ENCODE measurements at places on chromosomes 16 and 17. TPM values are rescaled to one million over a fixed set of nuclear protein-coding genes. Genes with fewer than 3 reads are reported as not detected.

RAB26 gene
- polyA plus RNA-seq: 4.5 TPM

MMP25 gene
- 0.07 TPM for polyA plus RNA-seq

FA2H gene
- polyA plus RNA-seq: not detected

TBC1D3G gene
- not detected for polyA plus RNA-seq

CES2 gene
- 24.2 TPM for polyA plus RNA-seq

GRCh38 chr16:73285436-73286201 lies 237.7 kb upstream of the ZFHX3 start:
- peaks cover 33% of the 10 kb centered on the region for H3K27me3 ChIP-seq
- no peak for DNase-seq
- H3K4me1 ChIP-seq: no peaks in the 10 kb centered on the region
- no peak overlapping the region for H3K4me3 ChIP-seq
- no peak overlapping the region for H3K27ac ChIP-seq
- H3K36me3 ChIP-seq: no peaks in the 10 kb centered on the region

- H3K27ac ChIP-seq: no peak within 1 kb of the TSS
- no peak for DNase-seq
- no peaks in the 10 kb centered on the region for H3K36me3 ChIP-seq
- peaks cover 2% of the 10 kb centered on the region for H3K27me3 ChIP-seq
- no peak within 1 kb of the TSS for H3K4me3 ChIP-seq
- H3K4me1 ChIP-seq: no peaks in the 10 kb centered on the region
Measured at GRCh38 chr16:89613231-89613953, at the start of gene DPEP1. TSS of gene DPEP1 (plus strand) at chr16:89613642. CDS start at chr16:89630411, 16,769 bp downstream.

DNA sequence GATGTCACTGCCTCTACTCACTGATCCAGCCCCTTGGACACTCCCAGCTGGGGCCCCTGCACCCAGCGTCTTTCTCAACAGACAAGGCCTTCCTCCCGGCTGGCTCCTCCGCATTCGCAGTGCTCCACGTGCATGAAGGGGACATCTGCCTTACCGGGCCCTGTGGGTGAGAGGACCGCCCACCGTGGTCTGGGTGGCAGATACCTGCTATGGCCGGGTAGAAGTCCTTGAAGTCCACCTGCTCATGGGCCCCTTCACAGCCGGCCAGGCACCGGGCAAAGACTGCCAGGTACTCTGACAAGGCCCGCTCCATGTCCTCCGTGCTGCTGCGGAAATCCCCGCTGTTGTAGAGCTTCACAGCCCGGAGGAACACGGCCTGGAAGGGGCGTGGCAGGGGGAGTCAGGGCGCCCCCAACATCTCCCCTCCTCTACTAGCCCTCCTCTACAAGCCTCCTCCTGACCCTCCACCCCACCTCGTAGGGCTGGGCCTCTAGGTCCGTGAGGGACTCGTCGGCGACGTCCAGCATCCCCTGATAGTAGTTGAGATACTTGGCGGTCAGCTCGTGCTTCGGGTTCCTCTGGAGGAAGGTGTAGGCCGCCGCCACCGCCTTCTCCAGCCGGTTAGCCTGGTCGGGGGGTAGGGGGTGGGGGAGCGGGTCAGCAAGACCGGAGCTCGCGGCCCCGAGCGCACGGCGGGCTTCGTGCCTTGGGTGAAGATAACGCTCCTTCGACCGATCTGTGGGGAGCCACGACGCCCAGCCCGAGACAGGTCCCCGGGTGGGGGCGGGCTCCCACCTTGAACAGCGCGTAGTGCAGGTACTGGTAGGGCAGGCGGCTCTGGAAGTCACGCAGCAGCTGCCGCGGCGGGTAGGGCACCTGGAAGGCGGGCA lies 845 bp downstream of the P3H4 start:
- H3K27me3 ChIP-seq: no peaks in the 10 kb centered on the region
- H3K27ac ChIP-seq: peak overlapping the region; percentile 68
- peak overlapping the region; percentile 88 for H3K4me3 ChIP-seq
- DNase-seq: no peak

DNA sequence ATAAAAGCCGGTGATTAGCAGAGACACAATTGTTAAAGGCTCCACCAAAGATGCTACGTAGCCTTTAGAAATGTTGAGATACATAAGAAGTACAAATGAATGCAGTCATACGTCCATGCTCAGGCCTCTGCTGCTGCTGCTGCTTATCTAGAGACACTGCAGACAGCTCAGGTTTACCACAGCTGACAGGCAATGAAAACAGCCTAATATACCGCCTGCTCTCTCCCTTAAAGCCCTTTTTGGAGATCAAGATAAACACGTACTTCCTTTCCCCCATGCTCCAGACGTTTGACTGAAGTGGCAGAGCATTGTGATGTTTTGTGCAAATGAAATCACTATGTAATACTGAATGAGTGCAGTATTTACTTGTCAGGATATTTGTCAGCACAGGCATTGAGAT lies 185.3 kb downstream of the AATF start:
- DNase-seq: peak; percentile 10
- H3K27ac ChIP-seq: no peak overlapping the region
- H3K36me3 ChIP-seq: peaks cover 8% of the 10 kb centered on the region

DNA sequence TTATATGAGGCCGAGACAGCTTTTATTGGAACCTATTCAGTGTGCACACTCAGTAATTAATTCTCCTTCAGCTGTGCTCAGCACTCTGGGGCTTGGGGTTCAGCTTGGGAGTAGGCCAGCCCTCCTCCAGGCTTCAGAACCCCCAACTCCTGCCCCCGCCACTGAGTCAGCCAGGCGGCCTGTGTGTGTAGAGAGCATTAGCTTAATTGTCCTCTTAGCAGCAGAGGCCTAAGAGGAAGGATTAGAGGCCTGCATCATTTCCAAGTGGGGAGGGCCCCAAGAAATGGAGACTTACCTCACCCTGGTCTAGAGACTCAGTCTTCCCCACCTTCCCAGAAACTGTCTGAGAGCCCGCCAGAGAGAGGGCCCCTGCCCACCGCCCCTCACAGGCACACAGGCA lies 772 bp downstream of the PRSS53 start:
- H3K4me3 ChIP-seq: no peak overlapping the region
- H3K36me3 ChIP-seq: peaks cover 49% of the 10 kb centered on the region
- DNase-seq: no peak
- H3K27ac ChIP-seq: no peak overlapping the region

DNA sequence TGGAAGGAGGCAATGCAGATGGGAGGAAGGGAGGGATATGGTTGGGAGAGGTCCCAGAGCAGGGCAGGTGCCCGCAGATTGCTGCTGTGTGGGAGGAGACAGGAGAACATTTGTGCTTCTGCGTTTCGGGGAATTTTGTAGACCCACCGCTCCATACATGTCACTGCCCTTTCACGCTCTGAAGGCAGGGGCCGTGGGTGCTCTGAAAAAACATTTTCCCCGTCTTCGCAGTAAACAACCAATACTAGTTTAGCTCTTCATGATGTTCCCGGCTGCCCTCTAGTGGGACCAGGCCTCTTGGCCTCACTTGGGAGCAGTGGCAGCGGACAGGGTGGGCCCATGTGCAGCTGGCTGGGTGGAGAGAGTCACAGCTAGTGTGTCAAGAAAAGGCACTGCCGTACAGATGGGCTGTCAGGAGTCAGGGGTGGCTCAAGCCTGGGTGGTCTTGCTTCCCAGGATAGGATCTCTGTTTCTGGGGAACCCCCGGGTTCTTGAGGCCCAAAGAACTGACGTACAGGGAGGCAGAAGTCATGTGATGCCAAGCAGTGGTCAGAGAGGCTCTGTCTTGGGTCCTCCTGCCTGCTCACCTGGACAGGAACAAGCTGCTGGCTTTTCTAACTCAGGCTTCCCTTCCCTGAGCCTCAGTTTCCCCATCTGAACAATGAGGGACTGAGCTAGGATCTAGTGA lies 46.5 kb upstream of the CPNE2 start:
- no peaks in the 10 kb centered on the region for H3K27me3 ChIP-seq
- no peak overlapping the region for H3K4me3 ChIP-seq
- H3K27ac ChIP-seq: no peak overlapping the region
- peaks cover 3% of the 10 kb centered on the region for H3K4me1 ChIP-seq
- peaks cover 12% of the 10 kb centered on the region for H3K36me3 ChIP-seq

DNA sequence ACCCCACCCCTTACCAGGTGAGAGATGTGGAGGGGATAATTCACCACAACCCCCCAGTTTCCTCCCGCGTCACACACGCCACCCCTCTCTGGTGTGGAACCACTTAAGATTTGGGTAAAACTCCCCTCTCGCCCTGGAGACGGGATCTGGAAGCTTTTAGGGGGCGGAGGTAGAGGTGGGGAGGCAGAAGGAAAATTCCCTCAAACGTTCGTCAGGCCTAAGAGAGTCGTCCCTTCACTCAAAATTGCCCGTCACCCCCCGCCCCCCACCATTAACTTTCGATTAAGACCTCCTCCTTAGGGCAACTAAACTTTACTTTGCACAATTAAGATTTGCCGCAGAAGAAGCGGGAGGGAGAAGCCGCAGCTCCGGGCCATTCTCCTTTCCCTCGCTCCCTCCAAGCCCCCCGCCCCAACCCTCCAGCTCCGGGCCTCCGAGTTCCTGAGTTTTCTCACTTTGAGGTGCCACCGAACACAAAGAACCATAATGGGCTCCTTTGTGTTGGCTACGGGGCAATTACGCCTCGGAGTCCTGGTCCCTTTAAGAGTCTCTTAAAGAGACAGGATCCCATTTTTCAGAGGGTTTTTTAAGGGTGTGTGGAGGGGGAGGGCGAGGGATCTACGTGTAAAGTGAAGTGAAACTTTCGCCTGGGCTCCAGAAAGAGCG lies 985 bp upstream of the FZD2 start:
- peak overlapping the region; percentile 91 for H3K27ac ChIP-seq
- peaks cover 8% of the 10 kb centered on the region for H3K36me3 ChIP-seq
- DNase-seq: peak; percentile 63

- H3K4me3 ChIP-seq: no peak overlapping the region
- no peaks in the 10 kb centered on the region for H3K27me3 ChIP-seq
- no peaks in the 10 kb centered on the region for H3K36me3 ChIP-seq
- no peaks in the 10 kb centered on the region for H3K4me1 ChIP-seq
- no peak overlapping the region for H3K27ac ChIP-seq
- peak; percentile 25 for DNase-seq
Measured at GRCh38 chr17:67557921-67558320, 159.8 kb upstream of the NOL11 start.

DNA sequence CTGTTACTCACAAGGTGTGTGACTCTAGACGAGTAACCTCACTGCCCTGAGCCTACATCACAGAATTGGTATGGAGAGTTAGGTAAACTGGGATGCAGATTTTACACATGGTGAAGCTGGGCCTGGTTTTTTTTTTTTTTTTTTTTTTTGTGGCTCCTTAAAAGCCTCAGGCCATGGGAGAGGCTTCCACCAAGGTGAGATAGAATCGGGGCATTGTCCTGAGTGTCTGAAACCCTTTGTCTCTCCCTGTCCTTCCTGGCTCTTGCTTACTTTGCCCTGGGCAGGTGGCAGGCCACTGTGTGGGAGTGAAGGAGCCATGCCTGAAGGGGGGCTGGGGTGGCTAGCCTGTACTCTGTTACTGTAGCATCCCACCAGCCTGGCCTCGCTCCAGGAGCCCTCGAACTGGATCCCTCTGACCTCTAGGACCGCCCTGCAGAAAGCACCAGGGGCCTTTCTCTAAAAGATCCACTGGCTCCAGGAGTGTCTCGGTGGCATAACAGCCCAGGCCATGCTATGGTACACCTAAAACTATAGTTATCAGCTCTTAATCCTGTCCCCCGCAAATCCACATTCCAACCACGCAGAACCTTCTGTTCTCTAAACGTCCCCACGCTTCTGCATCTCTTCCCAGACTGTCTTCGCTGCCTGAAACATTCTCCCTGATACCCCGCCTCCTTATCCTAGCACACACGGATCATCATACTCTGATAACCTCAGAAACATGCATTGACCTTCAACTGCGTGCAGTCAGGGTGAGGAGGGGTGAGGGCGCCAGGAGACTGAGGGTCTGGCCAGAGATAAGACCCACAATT lies 1.7 kb upstream of the SLC13A2 start:
- H3K4me3 ChIP-seq: no peak overlapping the region
- H3K36me3 ChIP-seq: no peaks in the 10 kb centered on the region
- no peak for DNase-seq
- no peak overlapping the region for H3K27ac ChIP-seq
- peaks cover 1% of the 10 kb centered on the region for H3K4me1 ChIP-seq

DNA sequence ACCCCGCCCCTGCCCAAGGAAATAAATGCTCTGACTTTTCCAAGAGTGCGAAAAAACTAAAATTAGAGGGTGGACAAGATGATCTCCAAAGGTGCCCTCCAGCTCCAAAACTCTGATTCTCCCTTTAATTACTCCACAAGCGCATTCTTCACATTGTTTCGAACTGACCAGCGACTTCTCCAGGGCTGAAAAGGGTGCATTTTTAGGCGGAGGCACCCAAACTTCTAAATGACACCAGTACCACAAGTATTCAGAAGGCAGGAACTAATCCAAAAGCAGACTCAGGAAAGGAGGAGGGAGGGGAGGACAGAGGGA lies 750 bp downstream of the ZFHX3 start:
- no peaks in the 10 kb centered on the region for H3K36me3 ChIP-seq
- DNase-seq: peak; percentile 57
- H3K27me3 ChIP-seq: no peaks in the 10 kb centered on the region
- H3K27ac ChIP-seq: peak overlapping the region; percentile 75

Data from IMR-90 (cell line).